ENCODE measurements at places on chromosomes 5 and 9. TPM values are rescaled to one million over a fixed set of nuclear protein-coding genes. Genes with fewer than 3 reads are reported as not detected.

GLRA1 gene
- total RNA-seq = not detected

DNA sequence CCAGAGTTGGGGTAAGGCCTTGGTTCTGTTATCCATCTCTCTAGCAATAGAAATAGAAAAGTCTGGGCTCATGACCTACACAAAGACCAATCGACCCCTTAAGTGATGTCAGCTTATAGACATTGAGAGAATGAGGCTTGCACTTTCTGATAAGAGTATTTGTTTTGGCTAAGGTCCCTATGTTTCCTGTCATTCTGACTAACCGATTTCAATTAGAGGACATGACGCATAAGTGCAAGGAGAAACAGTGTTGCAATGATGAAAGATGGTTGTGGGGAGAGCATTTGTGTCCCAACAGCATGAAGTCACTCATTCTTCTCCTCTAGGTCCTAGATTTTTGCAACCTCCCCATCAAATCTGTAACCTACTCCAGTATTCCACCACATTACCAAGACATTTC lies 255.1 kb downstream of the MAT2B start:
- DNase-seq = peak; percentile 77
- no peak overlapping the region for H3K27ac ChIP-seq
- H3K4me1 ChIP-seq = peaks cover 19% of the 10 kb centered on the region
- H3K27me3 ChIP-seq = peaks cover 12% of the 10 kb centered on the region
- no peak overlapping the region for H3K4me3 ChIP-seq

GRCh38 chr9:21455320-21455719 lies 15.1 kb downstream of the IFNA1 start:
- no peak overlapping the region for H3K27ac ChIP-seq
- H3K4me3 ChIP-seq = no peak overlapping the region
- H3K4me1 ChIP-seq = peaks cover 47% of the 10 kb centered on the region
- peaks cover 49% of the 10 kb centered on the region for H3K36me3 ChIP-seq
- DNase-seq = peak; percentile 20

- H3K36me3 ChIP-seq = peaks cover 20% of the 10 kb centered on the region
- no peak overlapping the region for H3K27ac ChIP-seq
- H3K4me1 ChIP-seq = peaks cover 49% of the 10 kb centered on the region
Observed at GRCh38 chr9:22119522-22120158, 110.5 kb upstream of the CDKN2B start.

- H3K4me3 ChIP-seq = peak overlapping the region; percentile 98
- peak overlapping the region; percentile 88 for H3K27ac ChIP-seq
Observed at GRCh38 chr5:54311176-54311677, 854 bp upstream of the ARL15 start.

DNA sequence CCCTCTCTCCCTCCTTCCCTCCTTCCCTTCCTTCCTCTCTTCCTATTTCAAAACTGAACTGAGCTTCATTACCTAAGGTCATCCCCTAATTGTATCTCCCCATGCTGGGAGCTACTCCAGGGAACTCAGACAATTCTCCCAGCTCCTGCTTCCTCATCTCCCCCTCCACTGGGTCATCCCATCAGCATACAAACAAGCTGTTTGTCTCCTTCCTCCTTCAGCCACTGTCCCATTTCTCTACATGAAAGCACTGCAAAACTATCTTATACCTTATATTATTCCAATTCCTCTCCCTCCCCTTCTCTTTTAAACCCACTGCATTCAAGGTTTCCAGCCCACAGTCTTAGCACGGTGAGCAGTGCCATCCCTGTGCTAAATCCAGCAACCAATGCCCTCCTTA lies 262.4 kb downstream of the AGTPBP1 start:
- no peak overlapping the region for H3K27ac ChIP-seq
- H3K4me3 ChIP-seq = no peak overlapping the region
- DNase-seq = no peak
- H3K4me1 ChIP-seq = no peaks in the 10 kb centered on the region
- no peaks in the 10 kb centered on the region for H3K36me3 ChIP-seq

MUSK gene
- total RNA-seq = not detected

LTC4S gene
- total RNA-seq = not detected

RXRA gene
- 19.9 TPM for total RNA-seq

- H3K4me1 ChIP-seq = peaks cover 58% of the 10 kb centered on the region
- peak overlapping the region; percentile 90 for H3K4me3 ChIP-seq
- DNase-seq = peak; percentile 50
Observed at GRCh38 chr9:98255061-98255577, 330 bp downstream of the TBC1D2 start.

CACNA1B gene
- not detected for total RNA-seq

N4BP3 gene
- not detected for total RNA-seq

PCDHGA2 gene
- 3.1 TPM for total RNA-seq

INSL6 gene
- not detected for total RNA-seq

GRCh38 chr9:38253200-38253599 lies 139.3 kb upstream of the ALDH1B1 start:
- peak overlapping the region; percentile 46 for H3K4me3 ChIP-seq
- no peak for DNase-seq
- peaks cover 6% of the 10 kb centered on the region for H3K4me1 ChIP-seq

- peak overlapping the region; percentile 69 for H3K4me3 ChIP-seq
- peaks cover 14% of the 10 kb centered on the region for H3K27me3 ChIP-seq
- H3K36me3 ChIP-seq = no peaks in the 10 kb centered on the region
Observed at GRCh38 chr5:77168879-77169244, 41.6 kb upstream of the PDE8B start.

DNA sequence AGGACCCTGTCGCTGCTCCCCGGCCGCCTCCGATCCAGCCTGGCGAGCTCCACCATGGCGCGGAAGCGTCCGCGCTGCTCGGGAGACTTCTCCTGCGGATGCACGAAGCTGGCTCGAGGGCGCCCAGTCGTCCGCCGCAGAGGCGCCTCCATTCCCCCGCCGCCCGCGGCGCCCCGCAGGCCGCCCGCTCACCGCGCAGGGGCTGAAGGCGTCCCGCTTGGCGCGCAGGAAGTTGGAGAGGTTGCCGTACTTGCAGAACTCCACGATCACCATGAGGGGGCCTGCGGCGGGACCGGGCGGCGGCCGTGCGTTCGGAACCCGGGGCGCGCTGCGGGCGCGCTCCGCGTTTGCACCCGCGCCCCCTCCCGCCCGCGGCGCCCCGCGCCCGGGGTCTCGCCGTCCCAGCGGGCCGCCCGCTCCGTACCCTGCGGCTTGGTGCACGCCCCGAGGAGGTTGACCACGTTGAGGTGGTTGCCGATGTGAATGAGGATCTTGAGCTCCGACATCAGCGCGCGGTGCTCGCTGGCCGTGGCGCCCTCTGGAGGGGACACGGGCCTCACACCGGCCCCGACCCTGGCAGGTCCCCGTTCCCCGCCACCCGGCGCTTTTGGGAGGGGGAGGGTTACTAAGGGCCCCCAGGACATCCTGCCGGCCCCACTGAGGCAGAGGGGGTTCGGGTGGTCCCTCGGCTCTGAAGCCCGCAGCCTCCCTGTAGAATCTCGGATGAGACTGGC lies 27.7 kb upstream of the SCGB3A1 start:
- H3K4me1 ChIP-seq = no peaks in the 10 kb centered on the region
- DNase-seq = no peak
- H3K4me3 ChIP-seq = no peak overlapping the region
- H3K36me3 ChIP-seq = no peaks in the 10 kb centered on the region
- no peak overlapping the region for H3K27ac ChIP-seq

DNA sequence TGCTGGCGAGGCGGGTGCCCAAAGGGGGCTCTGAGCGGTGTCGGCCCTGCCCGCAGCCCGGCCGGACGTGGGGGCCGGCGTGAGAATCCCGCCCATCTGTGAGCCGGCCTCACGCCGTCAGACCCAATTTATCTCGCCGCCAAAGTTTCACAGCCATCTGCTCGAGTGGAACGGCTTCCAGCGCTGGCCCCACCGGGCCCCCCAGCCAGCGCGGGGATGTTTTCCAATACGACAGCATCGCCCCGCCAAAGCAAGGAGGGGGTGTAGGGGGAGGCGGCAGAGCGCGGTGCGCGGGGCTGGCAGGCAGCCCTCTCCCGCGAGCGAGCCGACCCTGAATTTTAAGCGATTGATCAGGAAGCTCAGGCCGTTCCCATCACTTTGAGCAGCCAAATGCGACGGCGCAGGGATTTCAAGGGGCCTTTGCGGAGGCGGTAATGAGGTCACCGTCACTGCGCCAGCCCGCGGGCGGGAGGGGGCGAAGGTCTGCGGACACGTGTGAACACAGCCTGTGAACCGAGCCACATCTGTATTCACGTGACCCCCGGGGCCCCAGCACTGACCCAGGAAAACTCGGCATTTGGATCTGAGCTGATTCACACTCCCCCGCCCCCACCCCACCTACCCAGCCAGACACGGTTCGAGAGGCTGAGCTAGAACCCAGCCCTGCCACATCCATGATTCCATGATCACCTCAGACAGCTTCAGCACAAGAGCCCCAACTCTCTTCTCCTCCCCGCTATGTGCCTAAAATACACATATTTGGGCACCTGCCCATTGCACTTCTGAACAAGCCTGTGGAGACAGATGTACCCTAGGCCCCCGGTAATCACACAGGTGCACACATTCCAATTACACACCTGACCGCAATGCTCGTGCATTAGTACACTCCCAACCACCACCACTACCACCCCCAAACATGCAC lies 47.8 kb upstream of the PSD2 start:
- H3K4me3 ChIP-seq = peak overlapping the region; percentile 85
- no peaks in the 10 kb centered on the region for H3K36me3 ChIP-seq
- no peak overlapping the region for H3K27ac ChIP-seq
- peaks cover 10% of the 10 kb centered on the region for H3K27me3 ChIP-seq

PLPP7 gene
- 8.5 TPM for total RNA-seq

- H3K27ac ChIP-seq = peak overlapping the region; percentile 94
- H3K36me3 ChIP-seq = peaks cover 8% of the 10 kb centered on the region
- peak; percentile 97 for DNase-seq
- no peaks in the 10 kb centered on the region for H3K27me3 ChIP-seq
- H3K4me3 ChIP-seq = peak overlapping the region; percentile 59
- peaks cover 88% of the 10 kb centered on the region for H3K4me1 ChIP-seq
Observed at GRCh38 chr9:98488571-98489312, 220.0 kb downstream of the GABBR2 start.

DNA sequence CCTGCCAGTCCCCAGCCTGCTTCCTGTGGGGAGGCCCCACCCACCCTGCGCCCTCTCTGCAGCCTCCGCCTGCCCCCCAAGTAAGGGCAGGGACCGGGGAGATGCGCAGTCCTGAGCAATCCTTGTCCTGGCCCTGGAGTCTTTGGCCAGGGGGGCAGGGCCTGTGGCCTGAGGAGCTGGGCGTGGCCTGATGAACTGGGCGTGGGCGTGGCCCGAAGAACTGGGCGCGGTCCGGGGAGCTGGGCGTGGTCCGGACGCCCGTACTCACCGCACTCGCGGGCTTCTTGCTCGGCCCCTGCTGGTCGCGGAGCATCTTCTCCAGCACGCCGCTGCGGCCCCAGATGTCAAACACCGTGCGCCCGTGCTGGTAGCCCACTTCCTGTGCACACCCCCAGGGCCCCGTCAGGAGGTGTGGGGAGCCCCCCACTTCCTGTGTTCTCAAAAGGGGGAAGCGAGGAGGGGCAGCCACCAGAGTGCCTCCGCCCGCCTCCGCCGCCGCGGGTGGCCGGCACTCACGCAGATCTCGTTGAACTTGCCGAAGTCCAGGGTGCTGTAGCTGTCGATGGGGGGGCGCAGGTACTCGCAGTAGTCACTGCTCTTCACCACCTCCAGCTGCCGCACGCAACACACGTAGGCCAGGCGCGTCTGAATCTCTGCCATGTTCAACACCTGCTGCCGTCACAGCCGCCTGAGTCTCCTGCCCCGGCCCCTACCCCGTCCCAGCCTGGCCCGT lies 2.7 kb upstream of the NSMF start:
- peaks cover 3% of the 10 kb centered on the region for H3K27me3 ChIP-seq
- H3K4me3 ChIP-seq = no peak overlapping the region
- H3K27ac ChIP-seq = no peak overlapping the region

KCNN2 gene
- total RNA-seq = 15.0 TPM

PCDHGA3 gene
- 9.2 TPM for total RNA-seq

GRCh38 chr9:3502560-3503398 lies 23.0 kb downstream of the RFX3 start:
- peaks cover 40% of the 10 kb centered on the region for H3K4me1 ChIP-seq
- H3K27me3 ChIP-seq = no peaks in the 10 kb centered on the region
- no peaks in the 10 kb centered on the region for H3K36me3 ChIP-seq
- no peak overlapping the region for H3K4me3 ChIP-seq
- DNase-seq = peak; percentile 43

IFNA10 gene
- total RNA-seq = not detected

DNA sequence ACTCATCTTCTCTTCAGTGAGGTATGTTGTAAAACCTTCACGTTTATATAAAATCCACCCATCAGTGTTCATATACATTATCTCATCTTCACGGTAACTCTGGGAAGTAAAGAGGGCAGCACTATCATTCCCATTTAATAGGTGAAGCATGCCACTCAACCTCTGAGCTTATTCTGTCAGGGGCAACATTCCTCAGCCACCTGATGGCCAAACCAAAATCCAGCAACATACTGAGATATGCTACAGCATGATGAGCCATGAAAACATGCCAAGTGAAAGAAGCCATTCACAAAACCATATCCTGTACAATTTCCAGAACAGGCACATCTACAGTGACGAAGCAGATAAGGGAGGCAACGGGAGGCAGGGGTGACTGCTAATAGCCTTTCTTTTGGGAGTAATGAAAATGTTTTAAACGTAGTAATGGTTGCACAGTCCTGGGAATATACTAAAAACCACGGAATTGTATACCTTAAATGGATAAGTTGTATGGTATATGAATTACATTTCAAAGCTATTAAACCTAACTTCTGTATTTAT lies 167.4 kb downstream of the TSSK1B start:
- no peak for DNase-seq
- H3K36me3 ChIP-seq = no peaks in the 10 kb centered on the region
- H3K4me1 ChIP-seq = peaks cover 7% of the 10 kb centered on the region
- no peak overlapping the region for H3K27ac ChIP-seq

DNA sequence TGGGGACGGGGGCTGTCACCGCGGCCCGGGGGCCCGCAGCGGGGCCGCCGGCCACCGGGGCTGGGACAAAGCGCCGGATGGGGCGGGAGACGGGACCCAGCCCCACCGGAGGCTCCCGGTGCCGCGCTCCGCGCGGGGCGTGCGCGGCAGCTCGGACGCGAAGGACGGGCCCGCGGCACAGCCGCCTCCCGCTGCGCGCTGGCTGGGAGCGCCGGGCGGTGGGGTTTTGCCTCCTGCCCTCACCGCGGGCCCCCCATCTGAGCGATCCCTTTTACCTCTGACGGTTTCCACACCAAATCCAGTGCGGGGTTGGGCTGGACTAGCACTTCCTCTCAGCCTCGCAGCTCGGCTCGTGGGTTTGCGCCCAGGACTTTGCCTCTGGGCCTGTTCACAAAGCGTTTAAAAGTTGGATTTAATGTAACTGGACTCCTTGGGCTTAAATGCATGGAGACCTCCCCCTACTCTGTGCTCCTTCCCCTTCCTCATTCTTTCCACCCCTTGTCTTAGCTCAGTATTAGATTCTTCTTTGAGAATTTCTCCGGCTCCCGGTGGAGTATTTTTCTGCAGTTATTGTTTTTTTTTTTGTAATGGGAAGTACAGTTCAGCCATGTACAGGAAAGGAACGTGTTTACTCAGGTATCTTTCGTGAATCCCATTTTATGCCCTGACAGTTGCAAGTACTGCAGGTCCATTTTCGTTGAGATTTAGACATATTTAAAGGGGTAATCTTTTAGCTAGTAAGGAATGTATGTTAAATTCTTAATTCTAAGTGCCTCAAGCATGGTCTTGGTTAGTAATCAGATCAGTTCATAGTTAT lies 691 bp downstream of the FCHO2 start:
- H3K4me1 ChIP-seq = peaks cover 58% of the 10 kb centered on the region
- H3K27me3 ChIP-seq = no peaks in the 10 kb centered on the region
- H3K4me3 ChIP-seq = peak overlapping the region; percentile 97
- peaks cover 12% of the 10 kb centered on the region for H3K36me3 ChIP-seq

Data from HFFc6 (cell line).